ENCODE measurements at places on chromosomes 4 and X.

- DNase-seq, result no peak
These were observed 627 bp upstream of the FAT4 start for GRCh38 chr4:125313989-125314667.

DNA sequence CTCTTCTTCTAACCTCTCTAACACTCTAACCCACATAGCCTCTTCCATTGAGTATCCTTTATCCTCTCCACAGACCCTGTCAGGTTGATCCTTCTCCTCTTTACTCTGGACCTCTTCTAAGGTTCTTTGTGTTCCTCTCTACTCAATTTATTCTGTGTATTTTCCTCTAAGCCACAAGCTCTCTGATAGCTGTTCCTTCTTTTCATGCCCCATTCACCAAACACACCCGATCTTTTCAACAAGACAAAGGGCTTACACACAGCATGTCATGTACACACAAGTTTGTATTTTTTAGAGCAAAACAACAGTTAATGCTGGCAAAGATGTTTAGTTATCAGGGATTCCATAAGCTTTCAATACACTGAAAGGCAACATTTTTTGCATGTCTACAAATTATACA is 1.9 kb downstream of the SPIN2B start:
- DNase-seq, result no peak

- DNase-seq, result peak; percentile 24
These were observed 1.2 kb downstream of the SH3D19 start for GRCh38 chr4:151324124-151324751.

- DNase-seq, result peak; percentile 88
These were observed 55.2 kb downstream of the ELF4 start for GRCh38 chrX:130055103-130055502.

- DNase-seq, result no peak
These were observed 155.6 kb downstream of the HNRNPD start for GRCh38 chr4:82217986-82218715.
